8988T (cell line): ENCODE measurements at places on chromosomes 16 and 17.

DNA sequence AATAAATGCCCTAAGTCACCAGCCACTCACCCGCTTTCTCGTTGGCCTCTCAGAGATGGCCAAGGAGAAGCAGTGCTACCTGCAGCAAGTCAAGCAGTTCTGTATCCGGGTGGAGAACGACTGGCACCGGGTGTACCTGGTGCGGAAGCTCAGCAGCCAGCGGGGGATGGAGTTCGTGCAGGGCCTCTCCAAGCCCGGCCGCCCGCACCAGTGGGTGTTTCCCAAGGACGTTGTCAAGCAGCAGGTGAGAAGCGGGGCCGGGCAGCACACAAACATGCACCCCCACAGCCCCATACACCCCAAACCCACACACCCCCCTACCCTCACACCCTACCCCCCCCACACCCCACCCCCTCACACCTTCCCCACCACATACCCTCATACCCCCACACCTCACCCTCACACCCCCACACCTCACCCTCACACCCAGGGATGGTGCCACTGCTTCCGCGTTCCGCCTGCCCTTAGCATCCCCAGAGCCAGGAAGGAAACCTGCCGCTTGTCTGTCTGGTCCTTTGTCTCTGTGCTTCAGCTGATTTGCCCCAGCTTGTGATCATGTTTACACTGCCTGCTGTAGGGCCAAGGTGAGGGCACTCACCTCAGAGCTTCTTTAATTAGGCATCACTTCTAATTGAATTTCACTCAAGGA is 41.9 kb upstream of the ENDOV start:
- DNase-seq: no peak

GRCh38 chr16:53055541-53056391 is 975 bp downstream of the CHD9 start:
- no peak for DNase-seq

DNA sequence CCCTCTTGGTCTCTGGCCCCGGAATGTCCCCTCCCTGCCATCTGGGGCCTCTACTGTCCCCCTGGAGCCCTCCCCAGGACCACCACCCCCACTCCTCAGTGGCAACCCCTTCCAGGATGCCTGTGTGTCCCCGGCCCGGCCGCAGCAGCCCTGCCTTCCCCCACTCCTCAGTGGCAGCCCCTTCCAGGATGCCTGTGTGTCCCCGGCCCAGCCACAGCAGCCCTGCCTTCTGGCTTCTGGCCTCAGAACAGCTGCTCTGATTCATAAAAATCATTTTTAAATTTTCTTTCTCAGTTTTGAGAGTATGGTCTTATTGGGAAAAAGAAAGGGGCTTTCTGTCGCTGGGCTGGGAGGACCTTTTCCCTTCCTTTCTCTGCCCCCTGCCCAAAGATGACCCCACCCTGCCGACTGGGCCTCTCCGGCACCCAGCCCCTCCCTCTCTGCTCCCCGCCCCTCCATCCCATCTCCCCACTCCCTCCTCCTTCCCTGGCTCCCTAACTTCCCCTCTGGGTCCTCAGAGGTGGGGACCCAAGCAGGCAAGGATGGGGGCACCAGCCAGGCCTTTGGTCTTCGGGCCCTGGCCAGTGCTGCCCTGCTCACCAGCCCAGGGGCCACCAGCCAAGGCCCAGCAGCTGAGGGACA is 40.5 kb downstream of the BAHCC1 start:
- no peak for DNase-seq

DNA sequence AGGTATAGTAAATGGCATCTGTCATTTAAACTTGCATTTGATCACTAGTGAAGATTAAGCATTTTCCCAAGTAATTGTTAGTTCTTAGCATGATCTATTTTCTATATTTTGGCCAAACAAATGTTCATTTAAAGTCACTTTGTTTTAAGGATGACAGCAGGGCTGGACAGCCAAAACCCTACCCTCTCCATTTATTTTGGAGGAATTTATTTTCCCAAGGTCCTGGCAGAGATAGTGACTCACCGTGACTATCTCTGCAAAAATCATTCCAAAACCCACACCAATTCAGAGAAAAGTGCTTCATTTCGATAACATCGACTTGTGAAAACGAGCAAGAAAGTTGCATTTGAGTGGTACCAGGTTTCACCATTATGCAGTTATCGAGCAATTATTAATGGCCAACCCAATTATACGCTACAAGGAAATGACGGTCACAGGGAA is 665 bp upstream of the AKAP1 start:
- no peak for DNase-seq

GRCh38 chr17:72122765-72123529 is 2.1 kb downstream of the SOX9 start:
- DNase-seq: peak; percentile 74

DNA sequence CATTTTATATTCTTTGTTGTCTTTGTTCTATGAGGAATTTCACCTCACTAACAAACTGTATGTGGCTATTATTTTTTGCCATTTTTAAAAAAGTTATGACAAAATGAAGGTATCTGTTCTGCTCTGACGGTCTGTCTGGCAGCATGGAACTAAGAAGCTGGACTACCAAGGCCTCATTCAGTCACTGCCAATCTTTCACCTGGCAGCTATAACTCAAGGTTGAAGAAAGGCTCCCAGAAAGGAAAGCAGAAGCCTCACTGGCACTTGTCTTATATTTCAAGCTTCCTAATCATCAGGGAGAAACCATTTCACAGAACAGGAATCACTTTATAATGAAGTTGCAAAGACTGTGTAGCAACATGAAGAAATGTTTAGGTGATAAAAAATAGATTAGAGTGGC is 18.7 kb upstream of the SLC6A4 start:
- no peak for DNase-seq

DNA sequence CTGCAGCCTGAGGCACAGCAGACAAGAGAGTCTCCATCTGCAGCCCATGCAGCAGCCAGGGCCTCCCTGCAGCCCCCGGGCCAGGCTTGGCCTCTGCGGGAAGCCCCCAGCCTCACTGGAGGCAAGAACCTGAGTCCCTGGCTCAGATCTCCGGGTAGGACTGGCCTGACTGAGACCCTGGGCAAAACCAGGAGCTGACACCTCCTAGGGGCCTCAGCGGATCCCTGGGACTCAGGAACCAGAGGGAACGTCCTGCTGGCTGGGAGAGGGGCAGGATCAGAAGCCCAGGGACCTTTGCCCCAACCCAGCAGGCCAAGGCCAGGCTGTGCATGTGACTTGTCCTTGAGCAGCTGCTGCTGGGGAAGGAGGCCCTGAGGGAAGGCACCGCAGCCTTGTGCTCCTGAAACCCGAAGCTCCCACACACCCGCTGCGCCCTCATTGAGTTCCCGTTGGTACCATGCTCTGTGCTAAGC is 1.7 kb upstream of the PRSS21 start:
- no peak for DNase-seq

DNA sequence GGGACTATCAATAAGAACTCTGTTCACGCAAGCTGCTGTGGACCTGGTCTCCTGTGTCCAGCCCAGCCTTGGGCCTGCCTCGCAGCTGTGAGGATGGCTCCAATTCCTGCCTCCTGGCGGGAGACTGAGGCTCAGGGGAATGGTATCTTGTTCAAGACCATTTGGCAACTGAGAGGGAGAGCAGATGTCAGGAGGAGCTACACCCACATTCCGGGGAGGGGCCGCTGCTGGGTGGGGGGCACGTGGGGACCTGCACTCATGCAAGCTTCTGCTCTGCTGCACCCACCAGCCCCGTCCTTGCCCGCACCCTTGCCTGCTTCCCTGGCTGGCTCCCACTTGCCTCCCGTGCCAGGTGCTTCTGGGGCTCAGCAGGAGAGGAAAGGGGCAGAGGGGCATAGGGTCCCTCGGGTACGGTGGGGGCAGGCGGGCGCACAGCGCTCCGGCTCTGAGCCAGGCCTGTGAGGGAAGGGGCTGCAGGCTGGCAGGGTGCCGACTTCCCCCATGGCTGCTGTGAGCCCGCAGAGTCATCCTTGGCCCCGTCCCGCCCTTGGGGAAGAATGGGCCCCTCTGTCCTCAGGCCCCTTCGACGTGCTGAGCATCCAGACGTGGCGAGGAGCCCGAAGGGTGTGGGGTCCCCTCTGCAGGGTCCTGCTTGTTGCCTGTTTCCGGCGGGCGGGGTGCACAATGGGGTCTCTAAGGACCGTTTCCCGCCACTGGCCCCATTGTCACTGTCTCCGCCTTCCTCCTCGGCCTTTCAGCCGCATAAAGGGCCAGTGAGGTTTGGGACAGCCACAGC is 2.7 kb downstream of the METRN start:
- DNase-seq: no peak

DNA sequence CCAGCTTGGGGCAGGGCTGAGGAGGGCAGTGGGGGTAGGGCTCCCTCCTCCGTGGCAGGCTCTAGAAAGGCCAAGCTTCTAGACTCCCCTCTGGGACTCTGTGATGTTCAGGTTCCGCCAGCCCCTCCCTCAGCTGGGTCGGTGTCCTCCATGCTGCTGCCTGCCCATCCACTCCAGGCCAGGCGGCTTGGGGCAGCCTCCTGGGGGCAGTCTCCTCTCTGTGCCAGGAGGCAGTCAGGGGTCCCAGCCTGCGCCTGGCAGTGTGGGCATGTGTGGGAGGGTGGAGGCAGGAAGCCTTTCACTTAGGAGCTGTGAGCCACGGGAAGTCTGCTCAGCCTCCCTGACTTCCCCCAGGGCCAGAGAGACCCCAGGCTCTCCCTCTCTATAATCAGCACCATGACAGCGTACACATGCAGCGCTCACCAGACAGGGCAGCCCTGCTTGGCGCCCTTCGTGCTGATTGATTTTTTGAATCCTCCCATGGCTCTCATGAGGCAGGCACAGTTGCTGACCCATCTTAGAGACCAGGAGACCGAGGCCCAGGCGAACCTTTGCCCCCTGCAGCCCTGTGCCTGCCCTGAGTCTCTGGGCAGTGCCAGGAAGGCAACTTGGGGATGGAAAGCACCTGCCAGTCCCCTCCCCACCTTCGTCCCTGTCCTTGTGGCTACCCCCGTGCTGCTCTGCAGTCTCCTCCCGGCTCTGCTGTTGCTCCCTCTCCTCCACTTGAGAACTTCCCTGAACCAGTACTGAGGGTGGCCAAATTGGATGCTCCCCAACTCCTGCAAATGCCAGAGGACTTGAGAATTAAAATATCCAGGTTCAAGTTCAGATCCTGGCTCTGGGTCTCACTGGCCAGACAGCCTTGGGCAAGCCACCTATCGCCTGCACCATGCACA is 234.7 kb upstream of the GSE1 start:
- no peak for DNase-seq

DNA sequence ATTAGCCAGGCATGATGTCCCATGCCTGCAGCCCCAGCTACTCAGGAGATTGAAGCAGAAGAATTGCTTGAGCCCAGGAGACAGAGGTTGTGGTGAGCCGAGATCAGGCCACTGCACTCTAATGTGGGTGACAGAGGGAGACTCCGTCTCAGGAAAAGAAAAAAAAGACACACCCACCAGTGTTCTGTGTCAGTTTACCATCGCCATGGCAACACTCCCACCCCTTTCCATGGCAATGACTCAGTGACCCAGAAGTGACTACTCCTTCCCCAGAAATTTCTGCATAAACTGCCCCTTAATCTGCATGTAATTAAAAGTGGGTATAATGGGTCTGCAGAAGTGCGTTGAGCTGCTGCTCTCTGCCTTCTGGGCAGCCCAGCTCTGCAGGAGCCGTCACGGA is 4.0 kb upstream of the ZC3H18 start:
- no peak for DNase-seq

DNA sequence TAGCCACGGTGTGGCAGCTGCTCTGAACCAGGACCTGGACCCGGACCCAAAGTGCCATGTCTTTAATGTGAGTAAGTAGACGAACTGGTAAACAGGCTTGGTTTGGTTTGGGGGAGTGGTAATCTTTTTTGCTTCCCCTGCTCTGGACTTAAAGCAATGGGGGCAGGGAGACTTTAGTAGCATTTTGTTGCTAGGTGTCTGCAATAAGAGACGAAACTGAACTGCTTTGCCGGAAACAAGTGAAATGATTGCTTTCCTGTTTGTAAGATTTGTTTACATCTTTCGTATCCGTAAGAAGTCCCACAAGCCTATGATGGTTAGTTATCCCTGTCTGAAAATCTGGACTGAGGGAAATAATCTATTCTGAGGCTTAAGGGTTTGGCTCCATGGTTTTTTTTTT is 21.5 kb downstream of the PRCD start:
- no peak for DNase-seq
